ENCODE measurements at places on chromosomes 12 and 14.

GRCh38 chr14:89469210-89470198 is 52.5 kb upstream of the FOXN3 start:
- no peak for DNase-seq

DNA sequence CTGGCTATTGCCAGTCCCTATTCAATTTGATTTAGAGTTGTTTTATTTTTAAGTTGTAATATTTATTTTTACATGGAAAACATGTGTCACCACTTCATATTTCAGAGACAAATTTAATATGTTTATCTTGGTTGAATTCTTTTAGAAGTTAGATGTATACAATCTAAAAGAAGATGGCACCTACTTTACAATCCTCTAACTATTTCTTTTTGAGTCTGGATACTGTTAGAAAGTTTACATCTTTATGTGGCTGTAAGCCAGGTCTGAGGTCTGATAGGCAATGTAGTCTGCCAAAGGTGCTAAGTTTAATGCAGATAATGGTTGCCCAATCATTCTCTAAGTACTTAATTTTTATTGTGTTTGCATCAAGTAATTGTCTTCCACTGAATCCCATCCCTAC is 7.2 kb upstream of the LMO3 start:
- no peak for DNase-seq

- no peak for DNase-seq
Measured at GRCh38 chr14:29043737-29044136, 277.1 kb downstream of the FOXG1 start.

DNA sequence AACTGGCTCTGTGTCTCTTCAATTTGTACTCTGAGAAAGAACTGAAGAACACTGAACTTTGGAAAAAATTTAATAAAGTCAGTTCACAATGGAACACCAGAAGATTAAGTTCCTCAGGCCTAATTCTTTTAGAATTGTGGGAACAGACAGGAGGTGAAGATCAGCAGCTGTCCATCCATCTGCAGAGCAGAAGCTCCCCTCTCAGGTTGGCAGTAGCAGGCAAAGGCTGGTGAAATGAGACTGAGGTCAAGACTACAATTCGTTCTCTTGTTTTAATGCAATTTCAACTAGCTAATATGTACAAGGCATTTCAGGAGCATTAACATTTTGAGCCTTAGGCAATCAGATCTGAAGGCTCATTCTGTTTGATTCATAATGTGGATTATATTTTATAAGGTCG is 10.3 kb upstream of the TRHDE start:
- DNase-seq, result no peak
